Activated CD8-positive, alpha-beta memory T cell treated with anti-CD3 and anti-CD28 coated beads, Interleukin-2, amount 10 ng/mL, durations not matched to agents 7 days and 5 days (primary cell): ENCODE measurements at places on chromosomes 7 and 10.

DNA sequence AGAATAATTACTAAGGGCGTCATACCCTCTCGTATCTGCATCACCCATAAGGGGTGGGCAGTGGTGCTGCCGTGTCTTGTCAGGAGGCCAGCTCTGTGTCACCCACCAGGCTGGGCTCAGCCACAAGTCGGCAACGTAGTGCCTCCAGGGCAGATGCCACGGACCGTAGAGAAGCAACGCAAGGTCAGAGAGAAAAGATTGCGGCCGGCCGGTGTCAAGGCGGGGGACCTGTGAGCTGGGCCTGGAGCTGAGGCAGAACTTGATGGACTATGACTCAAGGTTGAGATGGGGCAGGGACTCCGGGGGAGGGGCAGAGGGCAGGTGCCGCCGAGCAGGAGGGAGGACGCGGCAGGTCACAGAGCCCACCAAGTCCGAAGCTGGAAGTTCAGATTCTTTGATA lies 29.5 kb downstream of the FOXK1 start:
- no peak for DNase-seq

DNA sequence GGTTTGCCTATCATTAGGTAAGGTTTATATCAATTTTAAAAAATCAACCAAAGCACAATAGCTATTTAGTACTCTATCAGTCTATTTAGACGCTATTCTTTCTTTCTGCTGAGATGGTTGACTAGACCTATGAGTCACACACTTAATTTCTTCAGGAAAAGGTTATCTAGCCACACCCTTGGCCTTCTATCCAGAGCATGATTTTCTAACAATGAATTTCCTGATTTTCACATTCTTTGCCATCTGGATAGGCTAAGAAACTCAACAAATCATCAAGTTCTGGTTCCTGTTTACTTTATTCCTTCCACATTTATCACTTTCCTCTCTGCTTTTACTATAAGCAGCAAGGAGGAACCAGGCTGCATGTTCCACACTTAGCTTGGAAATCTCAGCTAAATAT lies 8.1 kb downstream of the PRPS1L1 start:
- DNase-seq = no peak

DNA sequence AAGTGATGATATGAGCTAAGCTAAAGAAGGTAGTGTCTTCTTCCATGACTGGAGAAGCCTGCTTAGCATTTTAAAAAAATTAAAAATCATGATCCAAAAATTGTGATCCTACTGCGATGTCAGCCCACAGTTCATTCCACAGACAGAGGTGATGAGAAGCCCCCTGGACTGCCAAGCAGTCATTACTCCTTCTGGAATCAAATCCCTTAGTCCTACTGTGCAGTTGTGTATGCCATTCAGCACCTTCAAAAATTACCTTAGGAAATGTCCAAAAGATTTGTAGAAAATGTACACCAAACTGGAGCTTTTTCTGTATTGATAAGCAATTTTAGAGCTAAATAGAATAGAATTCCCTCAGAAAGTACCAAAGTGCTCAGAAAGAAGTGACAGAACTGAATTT lies 283.5 kb upstream of the NFE2L3 start:
- no peak for DNase-seq

DNA sequence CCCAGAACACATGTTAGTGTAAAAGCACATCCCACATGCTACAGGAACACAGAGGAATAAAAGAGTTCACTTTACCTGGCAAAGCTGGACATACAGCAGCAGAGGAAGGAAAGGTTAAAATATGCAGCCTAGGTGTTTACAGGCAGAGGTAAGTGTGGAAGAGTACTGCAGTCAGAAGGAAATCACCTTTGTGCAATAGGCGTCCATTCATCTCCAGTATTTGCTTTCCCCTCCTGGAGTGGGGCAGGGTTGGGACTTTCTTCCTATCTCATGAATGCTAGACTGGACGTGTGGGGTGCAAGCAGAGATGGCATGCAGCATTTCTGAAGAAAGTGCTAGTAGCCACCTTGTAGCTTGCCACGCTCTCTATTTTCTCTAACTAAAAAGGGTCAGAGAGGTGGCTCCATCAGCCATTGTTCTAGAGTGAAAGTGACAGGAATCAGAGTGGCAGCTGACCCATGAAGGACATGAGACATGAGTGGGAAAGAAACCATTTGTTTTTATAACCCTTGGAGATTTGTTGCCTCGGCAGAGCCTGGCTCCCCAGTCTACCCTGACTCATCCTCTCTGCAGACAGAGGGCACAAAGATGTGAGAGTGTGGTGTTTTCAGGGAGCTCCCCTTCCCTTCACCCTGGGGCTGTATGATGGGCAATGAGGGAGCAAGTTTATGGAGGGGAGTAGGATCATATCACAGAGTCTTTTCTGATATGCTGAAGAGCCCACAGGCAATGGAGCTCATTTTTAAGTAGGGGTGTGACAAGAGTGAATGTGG lies 101.2 kb upstream of the SEC61G start:
- no peak for DNase-seq

DNA sequence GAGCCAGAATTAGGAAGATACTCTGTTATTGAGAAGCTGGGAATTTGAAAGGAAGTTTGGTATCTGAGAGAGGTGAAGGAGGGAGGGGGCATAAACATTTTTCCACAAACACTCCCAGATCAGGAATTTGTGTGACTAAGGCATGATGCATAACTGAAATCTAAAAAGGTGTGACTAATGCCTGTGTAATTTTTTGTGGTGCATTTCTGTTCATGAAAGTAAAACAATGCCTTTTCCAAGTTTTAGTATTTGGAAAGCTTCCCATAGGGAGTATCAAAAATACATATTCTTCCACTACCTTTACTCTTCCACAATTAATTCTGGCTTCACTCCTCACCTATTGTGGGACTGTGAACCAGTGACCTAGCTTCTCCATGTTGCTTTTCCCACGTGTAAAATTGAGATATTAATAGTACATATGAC lies 56.4 kb upstream of the CAV2 start:
- DNase-seq = no peak
